Stimulated activated CD4-positive, alpha-beta T cell treated with anti-CD3 and anti-CD28 coated beads, TNF-alpha, amount 100 ng/mL, for 24 hours (primary cell): ENCODE measurements at places on chromosomes 3 and 15.

DNA sequence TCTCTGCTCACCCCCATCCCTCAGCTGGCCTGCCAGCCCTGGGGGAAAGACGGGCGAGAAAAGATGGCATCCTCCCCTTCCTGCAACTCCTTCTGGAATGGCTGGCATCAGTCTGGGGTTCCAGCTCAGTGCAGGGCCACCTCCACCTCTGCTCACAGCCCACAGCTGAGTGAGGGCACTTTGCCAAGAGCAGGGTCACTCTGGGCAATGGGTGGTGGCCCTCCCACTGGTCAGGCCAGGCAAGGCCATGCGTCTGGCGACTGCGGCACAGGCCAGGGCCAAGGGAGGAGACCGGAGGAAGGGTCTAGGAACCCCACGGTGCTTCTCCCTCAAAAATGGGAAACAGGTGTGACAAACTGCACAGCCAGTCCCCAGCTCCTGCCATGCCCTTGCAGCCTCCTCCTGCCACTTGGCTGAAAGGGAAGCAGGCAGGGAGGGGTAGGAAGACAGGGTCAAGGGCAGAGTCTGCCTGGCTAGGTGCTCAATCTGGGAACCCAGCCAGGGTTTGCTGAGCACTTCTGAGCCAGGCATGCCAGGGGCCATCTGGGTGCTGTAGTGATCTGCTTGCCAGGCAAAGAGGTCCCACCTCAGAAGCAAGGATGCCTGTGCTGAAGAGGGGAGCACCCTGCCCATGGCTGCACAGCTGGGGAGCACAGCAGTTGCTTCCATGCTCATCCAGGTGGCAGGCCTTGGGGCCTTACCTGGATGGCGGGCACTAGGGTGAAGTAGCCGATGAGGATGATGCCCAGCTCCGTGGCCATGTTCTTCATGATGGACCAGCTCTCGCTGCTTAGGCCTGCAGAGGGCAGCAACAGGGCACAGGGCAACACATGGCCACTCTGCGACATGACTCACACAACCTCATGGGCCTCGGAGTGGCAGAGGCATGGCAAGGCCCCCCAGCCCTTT is 41.2 kb downstream of the PTPN23 start:
- no peak for DNase-seq

GRCh38 chr3:59450946-59451763 is 401.3 kb upstream of the CFAP20DC start:
- peak; percentile 28 for DNase-seq

GRCh38 chr15:35979608-35980007 is 433.6 kb upstream of the DPH6 start:
- DNase-seq = no peak

DNA sequence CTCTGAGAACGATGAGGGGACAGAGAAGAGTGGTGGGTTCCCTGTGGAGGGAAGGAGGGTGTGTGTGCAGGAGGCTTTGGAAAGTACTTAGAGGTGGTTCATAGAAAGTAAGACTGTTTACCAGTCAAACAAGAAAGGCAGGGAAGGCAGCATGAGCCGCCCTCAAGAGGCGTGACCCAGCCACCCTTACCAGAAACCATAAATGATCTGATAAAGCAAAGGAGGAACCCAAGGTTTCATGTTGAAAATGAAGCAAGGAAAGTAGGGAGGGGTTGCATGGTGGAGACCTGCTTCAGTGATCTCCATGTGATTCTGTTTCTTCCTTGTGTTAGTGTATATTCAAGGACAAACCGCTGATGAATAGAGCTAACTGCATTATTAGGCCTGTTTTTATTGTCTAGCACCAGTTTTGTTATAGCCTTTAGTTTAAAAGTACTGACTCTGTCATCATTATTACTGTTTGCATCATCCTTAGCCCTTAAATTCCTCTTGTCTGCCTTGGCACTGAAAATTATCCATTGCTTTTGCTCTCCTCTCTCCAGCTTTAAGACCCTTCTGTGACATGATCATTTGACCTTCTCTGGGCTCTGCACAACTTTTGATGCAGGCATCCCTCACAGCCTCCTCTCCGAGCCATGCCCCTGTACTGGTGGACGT is 96.1 kb downstream of the STAC start:
- DNase-seq = no peak

DNA sequence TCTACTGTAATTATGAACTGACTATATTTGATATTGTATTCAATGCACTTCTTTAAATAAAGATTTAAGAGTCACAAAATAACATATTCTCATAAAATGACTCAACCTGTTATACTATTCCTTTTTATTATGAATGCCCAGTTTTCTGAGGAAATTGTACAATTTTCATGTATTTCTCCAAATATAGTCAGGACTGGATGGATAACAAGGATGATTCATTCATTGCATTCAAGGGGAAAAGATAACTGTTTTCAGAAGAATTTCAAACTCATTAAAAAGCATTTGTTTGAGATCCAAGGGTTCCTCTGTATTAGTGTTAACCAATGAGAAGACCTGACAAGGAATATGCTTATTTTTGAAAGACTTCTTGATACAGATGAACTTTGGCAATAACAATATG is 163.7 kb downstream of the MEIS2 start:
- no peak for DNase-seq

- DNase-seq = no peak
Measured at GRCh38 chr3:129399895-129400357, 28.5 kb downstream of the EFCAB12 start.

- no peak for DNase-seq
Measured at GRCh38 chr3:87674397-87675161, 384.2 kb downstream of the CGGBP1 start.

- no peak for DNase-seq
Measured at GRCh38 chr3:134721214-134721613, 70.4 kb upstream of the KY start.

- no peak for DNase-seq
Measured at GRCh38 chr3:96863129-96863740, 48.8 kb downstream of the EPHA6 start.

- no peak for DNase-seq
Measured at GRCh38 chr3:195219351-195220230, 51.4 kb downstream of the XXYLT1 start.

DNA sequence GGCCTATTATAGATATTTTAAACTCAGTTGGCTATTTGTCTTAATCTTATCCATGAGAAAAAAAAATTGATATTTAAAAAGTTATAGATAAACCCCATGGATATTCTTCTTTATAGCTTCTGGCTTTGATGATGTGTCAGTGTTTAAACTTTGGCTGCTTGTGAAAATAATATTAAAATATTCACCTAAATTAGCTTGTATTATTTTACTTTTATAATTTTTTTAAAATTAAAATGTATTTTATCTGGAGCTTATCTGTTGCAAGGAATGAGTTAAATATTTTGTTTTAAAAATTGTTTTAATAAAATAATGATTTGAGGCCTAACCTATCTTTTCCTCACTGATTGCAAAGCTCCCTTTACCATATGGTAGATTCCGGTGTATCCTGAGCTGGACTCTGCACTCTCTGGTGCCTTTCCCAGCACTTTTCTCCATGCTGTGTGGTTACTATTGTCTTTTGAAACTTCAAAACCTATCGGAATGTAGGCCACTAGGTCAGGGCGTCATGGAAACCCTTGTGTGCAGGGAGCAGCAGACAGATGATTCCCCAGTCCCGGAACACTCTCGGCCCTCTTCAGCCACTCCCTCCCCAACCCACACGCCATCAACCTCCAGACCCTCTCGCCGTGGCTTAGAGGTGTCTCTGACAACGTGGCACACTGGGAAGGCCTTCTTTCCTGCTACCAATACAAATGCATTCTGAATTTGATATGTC is 252.3 kb upstream of the ATP10A start:
- DNase-seq = no peak
